ENCODE measurements at places on chromosomes 13 and 19.

GRCh38 chr19:49475191-49475917 is 1.3 kb downstream of the FLT3LG start:
- no peak for DNase-seq

DNA sequence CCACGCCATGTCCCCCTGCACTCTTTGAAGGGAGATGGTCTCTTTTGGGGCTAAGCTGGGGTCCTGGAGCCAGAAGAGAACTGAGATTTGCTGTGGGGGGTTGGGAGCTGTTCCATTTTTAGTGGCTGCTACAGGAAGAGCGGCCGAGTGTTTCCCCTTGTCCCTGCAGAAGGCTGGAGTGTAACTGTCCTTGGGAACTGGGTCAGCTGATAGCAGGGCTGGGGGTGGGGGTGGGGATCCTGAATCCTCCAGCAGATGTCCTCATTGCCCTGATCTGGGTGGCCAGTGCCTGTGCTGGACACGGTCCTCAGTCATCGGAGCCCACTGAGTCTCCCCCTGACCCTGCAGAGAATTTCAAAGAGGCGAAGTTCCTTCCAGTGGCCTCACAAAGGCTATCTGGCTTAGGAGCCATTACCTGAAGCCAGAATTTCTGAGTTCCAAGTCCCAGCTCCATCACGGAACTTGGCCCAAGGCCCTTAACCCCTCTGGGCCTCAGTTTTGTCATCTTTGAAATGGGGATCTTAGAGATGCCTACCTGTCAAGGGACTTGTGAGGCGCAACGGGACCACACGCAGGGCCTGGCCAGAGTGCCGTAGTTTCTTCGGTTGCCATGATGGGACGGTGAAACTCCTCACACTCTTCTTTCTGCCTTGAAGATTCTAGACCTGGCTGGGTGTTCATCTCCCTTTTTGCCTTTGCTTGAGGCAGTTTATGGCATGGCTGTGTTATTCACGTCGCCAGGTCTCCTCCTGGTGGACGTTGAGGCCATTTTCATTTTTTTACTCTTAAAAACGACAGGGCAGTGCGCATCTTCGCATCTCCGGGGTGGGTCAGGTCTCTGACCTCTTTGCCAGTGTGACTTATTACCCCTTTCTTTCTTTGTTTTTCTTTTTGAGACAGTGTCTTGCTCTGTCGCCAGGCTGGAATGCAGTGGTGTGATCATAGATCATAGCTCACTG is 51.9 kb downstream of the DNM2 start:
- DNase-seq, result no peak

DNA sequence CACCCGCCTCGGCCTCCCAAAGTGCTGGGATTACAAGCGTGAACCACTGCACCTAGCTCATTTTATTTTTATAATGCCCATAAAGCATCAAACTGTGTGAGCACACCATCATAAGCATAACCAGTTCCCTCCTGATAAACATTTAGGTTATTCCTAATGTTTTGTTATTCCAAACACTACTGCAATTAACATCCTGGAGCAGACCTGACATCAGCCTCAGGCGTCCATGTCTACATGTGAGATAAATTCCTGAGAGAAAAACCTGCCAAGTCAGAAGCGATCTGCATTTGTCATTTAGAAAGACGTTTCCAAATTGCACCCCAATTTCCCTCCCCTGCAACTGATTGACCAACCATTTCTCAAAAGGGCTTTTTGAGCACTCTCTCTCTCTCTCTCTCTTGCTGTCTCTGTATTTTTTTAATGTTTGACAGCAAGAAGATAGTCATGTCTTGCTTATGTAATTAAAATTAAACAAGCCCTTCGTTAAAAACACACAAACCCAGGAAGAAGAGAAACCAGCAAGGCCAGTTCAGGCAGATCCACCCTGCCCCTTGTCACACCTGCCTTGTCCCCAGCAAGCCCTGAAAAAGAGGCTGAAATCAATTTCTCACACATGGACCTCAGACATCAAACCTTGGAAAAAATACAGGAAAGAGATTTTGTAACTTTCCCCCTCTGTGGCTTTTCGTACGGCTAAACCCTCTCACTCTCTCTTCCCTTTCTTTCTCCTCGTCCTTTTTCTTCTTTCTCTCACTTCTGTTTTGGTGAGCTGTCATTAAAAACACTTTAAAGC is 9.9 kb downstream of the LYPD3 start:
- DNase-seq, result no peak

DNA sequence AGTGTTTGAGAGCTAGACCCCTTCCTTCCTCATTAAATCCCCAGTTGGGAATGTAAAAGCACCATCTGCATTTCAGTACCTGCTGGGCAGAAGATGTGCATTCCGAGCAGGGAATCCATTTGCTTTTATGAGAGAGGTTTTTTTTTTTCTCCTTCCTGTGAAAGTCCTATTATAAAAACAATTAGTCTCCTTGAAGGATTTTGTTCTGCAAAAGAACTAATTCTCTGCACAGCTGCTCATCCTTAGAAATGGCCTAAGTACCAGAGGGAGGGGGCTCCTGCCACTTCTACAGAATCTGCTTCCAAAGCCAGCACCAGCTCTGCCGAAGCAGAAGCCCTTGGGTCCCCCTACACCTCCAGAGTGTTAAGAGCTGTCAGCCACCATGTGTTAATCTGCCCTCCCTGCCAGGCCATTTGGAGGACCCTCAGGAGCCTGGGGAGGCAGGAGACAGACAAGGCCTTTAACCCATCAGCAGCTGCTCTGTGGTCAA is 36.4 kb upstream of the SERPINE3 start:
- DNase-seq, result no peak

DNA sequence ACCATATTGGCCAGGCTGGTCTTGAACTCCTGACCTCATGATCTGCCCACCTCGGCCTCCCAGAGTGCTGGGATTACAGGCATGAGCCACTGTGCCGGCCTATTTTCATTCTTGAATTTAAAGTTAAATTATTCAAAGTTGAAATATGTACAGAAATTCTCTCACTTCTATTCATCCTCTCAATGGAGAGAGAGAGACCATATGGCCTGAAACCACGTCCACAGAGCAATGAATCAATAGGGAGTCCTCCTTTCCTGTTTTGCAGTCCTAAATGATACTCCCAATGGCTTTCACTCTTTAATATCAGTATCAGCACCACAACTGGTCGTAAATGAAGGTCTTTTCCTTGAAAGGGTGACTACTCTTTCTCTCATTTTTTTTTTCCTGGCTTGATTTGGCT is 30.5 kb upstream of the KCTD4 start:
- no peak for DNase-seq

DNA sequence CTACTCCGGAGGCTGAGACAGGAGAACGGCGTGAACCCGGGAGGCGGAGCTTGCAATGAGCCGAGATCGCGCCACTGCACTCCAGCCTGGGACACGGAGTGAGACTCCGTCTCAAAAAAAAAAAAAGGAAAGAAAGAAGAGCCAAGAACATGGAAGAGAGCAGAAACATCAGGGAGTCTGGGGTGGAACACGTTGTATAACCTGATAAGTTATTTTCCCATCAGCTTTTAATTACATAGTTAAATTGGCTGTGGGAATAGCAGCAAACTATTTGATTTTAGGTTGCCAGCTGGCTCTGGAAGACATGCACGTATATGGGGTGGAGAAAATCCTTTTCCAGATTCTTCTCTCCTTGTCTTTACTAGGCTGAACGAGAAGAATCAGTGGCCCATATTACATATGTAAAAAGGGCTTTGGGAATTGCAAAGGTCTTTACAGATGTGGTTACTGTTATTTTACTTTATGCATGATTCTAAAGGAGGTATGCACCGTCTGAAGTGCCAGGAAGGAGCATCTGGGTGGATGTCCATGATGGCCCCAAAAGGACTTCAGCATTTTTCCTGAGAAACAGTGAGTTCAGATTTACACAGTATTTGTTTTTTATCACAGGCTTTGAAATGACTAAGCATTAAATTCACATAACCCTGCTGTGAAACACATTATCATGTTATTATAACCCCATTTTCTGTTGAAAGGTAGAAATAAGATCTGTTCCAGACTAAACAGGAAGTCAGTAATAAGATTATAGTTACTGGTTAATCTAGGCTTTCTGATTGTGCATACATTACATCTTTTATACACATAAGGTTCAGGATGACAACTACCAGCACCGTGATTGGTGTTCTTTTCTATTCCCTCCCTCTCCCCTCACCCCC is 4.6 kb upstream of the NAA16 start:
- no peak for DNase-seq

DNA sequence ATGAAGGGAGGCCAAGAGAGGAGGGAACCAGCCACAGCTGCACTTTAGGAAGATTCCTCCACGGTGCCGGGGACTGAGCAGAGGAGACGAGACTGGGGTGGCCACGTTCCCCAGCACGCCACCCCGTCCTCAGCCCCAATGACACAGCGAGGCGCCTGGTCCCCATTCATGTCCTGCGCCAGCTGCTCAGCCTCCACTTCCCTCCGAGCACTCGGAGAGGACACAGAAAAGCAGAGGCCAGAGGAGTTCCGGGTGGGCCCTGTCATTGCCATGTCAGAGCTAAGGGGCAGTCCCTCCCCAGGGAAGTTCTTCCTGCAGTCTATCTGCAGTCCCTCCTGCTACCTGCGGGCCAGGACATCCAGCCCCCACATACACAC is 53.2 kb upstream of the NFIC start:
- no peak for DNase-seq

DNA sequence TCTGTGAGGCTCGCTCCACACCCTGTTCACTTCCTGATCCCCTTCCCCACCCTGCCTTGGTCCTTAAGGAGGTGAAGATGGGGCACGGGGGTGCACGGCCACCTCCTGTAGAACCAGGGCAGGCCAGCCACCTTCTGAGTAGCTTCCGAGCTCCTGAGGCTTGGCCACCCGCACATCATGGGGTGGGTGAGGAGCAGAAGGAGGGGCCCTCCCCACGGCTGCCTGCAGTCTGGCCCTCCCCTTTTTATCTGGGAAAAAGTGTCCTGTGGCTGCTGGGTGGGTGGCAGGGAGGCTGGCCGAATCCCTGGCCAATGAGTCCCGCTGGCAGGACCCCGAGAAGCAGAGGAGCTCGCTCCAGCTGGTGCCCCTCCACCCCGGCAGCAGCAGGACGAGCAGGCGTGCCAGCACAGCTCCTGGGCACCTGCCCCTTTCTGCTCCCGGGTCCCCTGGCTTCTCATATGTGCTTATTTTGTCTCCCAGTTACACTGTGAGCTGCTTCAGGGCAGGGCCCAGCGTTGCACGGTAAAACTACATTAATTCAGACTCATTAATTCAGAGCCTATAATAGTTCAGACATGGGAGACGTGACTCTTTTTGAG is 135.0 kb downstream of the KDM4B start:
- DNase-seq, result no peak

- DNase-seq, result no peak
Measured at GRCh38 chr13:111422348-111422747, 101.9 kb downstream of the TEX29 start.

DNA sequence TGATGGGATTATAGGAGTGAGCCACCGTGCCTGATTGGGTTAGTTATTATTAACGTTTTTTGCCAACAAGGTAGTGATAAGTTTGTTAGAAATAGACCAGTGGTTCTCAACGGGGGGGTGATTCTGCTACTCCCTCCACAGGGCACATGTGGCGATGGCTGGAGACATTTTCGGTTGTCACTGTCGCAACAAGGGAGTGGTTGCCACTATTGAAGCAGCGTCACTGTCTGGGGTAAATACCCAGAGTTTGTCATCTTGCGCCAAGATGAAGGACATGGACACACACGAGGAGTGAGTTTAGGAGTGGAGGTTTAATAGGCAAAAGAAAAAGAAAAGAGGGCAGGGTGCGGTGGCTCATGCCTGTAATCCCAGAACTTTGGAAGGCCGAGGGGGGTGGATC is 18.9 kb downstream of the ADGRE3 start:
- no peak for DNase-seq

GRCh38 chr13:76048131-76048530 is 412.0 kb downstream of the LMO7 start:
- no peak for DNase-seq

- no peak for DNase-seq
Measured at GRCh38 chr19:49738268-49738667, 24.8 kb downstream of the TSKS start.

DNA sequence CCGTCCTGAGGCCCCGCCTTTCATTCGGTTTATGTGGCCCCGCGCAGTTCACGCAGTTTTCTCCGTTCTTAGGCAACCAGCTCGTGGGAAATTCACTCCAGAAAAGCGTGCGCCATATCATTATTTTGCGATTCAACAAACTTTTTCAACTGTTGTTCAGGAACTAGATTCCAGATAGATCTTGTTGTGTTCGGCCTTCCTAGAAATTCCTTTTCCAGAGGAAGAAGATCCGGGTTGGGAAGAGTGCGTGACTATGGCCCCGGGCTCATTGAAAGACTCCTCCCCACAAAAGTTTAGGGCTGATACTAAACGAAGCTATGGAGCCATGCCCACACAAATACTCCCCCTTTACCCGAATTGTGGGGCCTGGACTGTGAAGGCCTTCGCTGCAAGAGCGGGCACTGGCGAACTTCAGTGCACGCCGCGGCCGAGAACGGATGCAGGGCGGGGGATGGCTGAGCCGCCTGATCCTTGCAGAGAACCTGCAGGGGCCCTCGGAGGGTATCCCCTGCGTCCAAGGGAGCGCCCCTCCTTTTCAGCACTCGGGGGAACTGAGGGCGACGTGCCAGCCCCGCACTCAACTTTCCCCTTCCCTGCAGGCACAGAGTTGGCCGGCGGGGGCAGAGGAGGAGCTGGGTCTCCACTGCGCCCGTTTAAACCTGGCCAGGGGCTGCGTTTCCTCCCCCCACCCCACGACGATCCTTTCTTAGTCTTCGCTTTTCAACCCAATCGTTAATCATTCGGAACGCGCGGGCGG is 904 bp upstream of the SOX1 start:
- DNase-seq, result no peak

GRCh38 chr13:88979465-88980175 is 1308.4 kb downstream of the SLITRK5 start:
- no peak for DNase-seq

DNA sequence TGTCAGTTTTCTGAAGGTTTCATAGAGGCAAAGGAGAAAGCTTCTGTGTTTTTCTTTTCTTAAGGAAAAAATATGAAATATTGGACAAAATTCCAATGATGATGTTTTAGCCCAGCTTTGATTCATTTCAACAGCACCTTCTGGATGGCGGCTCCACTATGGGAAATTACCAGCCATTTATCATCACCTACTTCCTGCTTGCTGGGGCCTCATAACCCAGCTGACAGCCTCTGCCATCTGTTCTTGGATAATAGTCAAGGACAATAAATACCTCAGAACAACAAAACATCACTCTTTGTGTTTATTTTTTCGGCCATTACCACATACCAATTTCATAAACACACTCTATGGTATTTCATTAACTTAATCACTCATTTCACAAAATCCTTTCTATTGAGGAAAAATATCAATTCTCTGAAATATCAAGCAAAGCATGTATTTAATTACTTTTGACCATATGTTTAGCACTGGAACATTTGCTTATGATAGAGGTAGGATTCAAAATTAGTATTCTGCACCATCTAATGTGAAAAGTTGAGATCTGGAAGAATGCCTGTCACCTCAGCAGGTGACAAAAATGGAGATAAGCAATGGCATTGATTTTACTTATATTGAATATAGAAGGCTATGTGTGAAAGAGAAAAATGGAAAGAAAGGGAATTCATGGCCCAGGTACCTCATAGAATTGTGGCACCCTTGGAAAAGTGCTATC is 629.7 kb downstream of the LIG4 start:
- peak; percentile 17 for DNase-seq

Measured in GM04504 (cell line).